ENCODE measurements at places on chromosomes 16 and 17.
A peak's percentile ranks its signal among the peaks of the same experiment; 100 is the strongest.

DNA sequence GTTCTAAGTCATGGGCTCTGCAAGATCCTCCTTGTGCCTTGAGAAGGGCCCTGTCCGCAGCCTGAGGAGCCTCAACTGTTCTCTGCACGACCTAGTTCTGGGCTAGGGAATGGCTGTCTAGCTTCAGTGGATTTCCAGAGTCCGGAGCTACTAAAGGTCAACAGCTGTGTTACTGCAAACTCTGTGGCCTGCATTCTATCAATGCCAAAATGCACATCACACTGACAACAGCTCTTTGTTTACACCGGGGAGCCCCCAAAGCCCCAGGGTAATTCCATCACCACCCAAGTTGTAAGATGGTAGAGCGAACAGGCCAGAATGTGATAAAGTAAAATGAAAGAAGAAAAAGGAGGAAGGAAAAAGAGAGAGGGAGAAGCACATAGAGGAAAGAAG lies 610.2 kb downstream of the MAF start:
- DNase-seq = no peak

- DNase-seq = peak; percentile 89
These were observed 98.5 kb downstream of the ZNF778 start for GRCh38 chr16:89315791-89316581.

DNA sequence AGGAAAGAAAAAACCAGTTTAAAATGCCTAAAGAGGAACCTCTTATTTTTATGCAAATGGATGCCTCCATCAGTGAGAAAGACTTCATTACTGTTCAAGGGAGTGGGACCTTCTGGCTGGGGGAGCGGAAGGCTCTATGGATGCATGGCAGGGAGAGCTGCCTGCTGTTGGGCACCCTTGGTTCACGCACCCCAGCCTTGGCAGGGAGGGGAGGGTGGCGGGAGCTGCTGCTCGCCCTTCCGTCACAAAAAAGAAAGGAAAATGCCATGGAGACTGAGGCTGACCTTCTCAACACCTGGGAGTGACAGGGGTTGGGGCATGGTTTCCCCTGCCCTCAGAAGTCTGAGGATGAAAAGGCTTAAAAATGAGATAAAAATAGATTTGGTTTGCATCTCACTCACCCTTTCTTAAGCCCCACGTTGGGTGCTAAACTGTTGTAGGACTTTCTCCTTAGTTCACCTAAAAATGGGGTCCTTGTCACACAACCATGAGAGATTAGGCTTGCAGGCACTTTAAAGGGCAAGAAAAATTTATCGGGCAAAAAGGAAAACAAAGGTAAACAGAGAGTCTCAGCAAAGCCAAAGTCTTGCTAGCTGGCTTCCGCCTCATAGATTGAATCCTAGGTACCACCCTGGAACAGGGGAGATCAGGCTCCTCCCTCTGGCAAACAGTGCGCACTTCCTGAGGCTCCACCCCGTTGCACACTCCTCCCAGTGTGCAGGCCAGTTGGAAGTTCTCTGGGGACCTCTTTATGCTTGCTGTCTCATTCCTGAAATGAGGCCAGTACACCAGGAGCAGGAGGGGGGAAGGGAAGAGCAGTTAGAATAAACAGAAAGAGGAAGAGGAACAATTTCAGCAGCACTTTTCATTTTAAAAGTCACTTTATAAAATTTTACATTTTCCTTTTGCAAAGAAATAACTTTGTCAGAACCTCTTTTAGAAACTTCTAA lies 31.6 kb downstream of the PHKB start:
- DNase-seq = peak; percentile 65

DNA sequence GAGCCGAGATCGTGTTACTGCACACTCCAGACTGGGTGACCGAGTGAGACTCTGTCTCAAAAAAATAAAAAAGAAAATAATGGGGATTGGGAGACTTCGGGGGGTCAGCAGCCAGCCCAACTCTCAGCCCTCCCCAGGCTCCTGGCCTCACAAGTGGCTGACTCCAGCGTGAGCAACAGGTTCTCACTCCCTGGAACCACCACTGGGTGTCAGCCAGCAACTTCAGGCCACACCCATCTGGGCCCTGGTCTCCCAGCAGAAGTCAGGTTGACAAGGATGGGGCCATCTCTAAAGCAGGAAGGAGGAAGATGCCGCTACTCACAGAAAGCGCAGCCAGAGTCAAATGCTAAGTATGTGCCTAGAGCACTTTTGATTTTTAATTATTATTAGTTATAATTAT lies 139.4 kb downstream of the C16orf78 start:
- no peak for DNase-seq

DNA sequence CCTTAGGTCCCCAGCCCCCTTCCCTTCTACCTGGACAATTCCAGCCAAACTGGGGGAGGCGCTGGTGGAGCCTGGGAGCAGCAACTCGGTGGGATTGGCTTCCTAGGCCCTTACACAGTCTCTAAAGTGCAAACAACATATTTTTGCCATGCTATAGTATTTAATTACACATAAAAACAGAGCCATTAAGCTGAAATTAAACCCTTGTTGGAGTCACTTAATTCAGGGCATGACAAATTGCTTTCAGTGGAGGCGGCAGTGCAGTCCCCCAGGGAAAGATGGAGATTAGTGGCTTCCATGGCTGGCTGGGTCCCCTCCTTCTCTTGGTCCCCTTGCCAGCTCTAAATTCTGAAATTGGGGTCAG lies 17.3 kb downstream of the IGFBP4 start:
- no peak for DNase-seq

DNA sequence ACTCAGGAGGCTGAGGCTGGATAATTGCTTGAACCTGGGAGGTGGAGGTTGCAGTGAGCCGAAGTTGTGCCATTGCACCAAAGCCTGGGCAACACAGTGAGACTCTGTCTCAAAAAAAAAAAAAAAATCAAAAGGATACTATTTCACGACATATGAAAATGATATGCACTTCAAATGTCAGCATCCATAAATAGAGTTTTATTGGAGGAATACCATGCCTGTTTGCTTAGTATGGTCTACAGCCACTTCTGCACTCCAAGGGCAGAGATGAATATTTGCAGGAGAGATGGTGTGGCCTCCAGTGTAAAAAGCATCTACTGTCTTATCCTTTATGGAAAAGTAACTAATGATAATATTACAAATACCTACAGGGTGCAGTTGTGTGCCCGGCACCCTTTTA lies 27.2 kb downstream of the ABCC6 start:
- no peak for DNase-seq

- DNase-seq = no peak
These were observed 76.9 kb upstream of the CNEP1R1 start for GRCh38 chr16:49947907-49948678.

- DNase-seq = no peak
These were observed 15.0 kb upstream of the MYLK3 start for GRCh38 chr16:46763147-46763546.

GRCh38 chr16:877242-878071 lies 76.9 kb upstream of the GNG13 start:
- DNase-seq = no peak

DNA sequence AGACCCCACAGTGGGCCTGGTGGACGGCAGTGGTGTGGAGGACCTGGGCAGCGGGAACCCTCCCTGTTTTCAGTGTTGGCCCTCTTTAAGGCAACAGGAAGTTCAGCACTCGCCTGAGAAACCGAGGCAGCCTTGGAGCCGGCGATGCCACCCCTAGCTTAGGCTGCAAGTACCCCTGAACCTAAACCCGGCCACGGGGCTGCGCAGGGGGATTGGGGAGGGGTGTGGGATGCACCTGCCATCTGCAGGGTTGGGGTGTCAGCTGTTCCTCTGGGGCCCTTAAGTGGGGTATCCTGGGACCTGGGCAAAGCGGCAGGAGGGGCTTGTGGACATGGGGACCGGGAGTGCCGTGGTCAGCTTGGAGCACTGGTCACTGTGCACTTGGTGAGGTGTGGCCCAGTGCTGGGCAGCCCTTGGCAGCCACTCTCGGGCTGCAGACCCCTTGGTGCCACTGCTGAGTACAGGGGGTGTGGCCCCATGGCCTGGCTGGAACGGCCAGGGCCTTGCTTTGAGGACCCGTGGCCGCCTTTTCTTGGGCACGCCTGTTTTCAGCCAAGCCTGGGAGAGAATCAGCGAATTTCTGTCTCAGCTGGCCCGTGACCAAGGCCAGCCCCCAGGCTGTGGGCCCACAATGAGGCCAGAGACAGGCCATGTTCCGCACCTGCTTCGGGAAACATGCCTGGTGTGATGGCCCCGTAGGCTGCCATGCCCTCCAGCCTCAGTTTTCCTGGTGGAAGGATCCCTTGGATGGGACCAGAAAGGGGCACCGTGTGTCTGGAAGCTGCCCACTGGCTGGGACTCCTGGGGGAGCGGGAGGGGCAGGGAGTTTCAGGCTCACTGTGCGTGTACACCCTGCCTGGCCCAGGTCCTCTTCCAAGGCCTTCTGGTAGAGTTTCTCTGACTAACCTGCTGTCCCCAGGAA lies 4.1 kb upstream of the SLC25A10 start:
- no peak for DNase-seq

- no peak for DNase-seq
These were observed 385.1 kb upstream of the MAF start for GRCh38 chr16:79985606-79986005.

All from brain microvascular endothelial cell (primary cell).